B cell (primary cell): ENCODE measurements at places on chromosomes 13 and 19. TPM values are rescaled to one million over a fixed set of nuclear protein-coding genes. Genes with fewer than 3 reads are reported as not detected.

Gene PRR12
- total RNA-seq = 70.7 and 72.3 TPM in 2 replicates

Gene FGF9
- total RNA-seq = 2.5 and 3.0 TPM in 2 replicates

Gene KIR2DL1
- total RNA-seq = not detected in 2 replicates

Gene MATK
- 1.3 and 2.4 TPM in 2 replicates for total RNA-seq

Gene ODAD3
- total RNA-seq = 0.27 and 0.62 TPM in 2 replicates

Gene NAPSA
- 3.5 and 4.7 TPM in 2 replicates for total RNA-seq

Gene UHRF1
- total RNA-seq = 0.29 and 0.32 TPM in 2 replicates

Gene FSD1
- 2.8 and 3.4 TPM in 2 replicates for total RNA-seq

- DNase-seq = no peak
These were observed 74.0 kb downstream of the DHRS12 start for GRCh38 chr13:51729866-51730553.

DNA sequence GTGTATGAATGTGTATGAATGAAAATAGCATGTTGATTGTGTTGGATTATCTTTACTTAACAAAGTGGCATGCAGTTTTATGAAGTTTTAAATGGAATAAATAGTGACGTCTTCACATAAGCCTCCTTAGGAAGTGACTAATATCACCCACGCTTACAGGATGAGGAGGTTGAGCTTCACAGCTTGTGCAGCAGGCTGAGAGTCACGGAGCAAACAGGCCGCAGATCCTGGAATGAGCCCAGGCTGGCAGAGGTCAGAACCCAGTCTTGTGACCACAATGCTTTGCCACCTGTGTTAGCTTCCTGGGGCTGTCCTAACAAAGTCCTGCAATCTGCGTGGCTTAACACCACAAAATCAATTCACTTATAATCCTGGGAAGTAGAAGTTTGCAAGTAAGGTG, 20.8 kb downstream of the LAIR2 start:
- no peak for DNase-seq

GRCh38 chr13:33281951-33282595, 3.5 kb downstream of the STARD13 start:
- no peak for DNase-seq

GRCh38 chr13:27730191-27730590, 62.1 kb upstream of the GSX1 start:
- DNase-seq = no peak

GRCh38 chr13:27595055-27595811, 25.1 kb downstream of the LNX2 start:
- peak; percentile 37 for DNase-seq

DNA sequence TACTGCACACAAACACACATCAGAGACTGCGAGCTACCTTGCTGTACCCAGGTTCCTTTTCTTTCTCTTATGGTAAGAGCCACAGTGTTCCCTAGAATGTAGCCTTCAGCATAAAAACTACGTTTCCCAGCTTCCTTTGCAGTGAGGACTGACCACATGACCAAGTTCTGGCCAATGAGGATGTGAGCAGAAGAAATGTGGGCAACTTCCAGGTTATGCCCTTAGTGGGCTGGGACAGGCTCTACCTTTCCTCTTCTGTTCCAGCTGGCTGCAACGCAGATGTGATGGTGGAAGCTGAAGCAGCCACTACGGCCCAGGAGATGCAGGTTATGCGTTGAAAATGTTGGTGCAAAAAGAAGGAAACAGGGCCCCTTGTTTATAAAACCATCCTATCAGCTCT, 27.5 kb downstream of the VRK3 start:
- peak; percentile 40 for DNase-seq

DNA sequence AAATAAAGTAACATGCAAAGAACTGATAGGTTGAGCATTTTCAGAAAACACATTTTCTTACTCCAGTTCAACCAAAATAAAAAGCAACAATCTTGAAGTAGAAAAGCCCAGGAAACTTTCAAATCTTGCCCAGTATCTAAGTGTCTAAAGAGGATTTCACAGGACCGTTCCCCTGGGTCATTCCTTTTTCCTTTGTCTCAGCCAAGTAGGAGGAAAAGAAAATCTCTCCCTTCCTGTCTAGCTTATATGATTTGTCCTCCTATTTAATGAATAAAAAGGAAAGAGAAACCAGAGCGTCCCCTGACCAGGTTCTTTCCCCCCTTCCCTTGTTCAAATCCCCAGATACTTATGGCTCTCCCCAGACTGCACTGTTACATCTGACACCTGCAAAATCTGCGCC, 248.0 kb downstream of the KCTD12 start:
- DNase-seq = no peak

GRCh38 chr13:43629691-43630480, 156.9 kb downstream of the ENOX1 start:
- DNase-seq = no peak

DNA sequence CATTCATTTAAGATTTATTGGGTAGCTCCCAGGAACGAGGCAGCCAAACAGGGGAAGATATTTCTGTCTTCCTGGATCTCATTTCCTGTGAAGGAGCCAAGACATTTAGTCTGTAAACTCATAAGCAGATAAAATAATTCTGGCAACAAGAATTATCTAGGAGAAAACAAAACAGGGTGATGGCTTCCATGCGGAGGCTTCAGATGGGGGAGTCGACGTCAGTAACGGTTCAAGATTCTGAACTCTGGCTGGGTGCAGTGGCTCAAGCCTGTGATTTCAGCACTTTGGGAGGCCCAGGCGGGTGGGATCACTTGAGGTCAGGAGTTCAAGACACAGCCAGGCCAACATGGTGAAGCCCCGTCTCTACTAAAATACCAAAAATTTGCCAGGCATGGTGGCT, 1.3 kb downstream of the GNA15 start:
- DNase-seq = no peak

- no peak for DNase-seq
These were observed 1.1 kb upstream of the MAST1 start for GRCh38 chr19:12837225-12837624.

- DNase-seq = no peak
These were observed 216.4 kb downstream of the PCDH9 start for GRCh38 chr13:67013709-67014108.

- DNase-seq = peak; percentile 57
These were observed 4.9 kb upstream of the ERCC1 start for GRCh38 chr19:45428384-45429231.

DNA sequence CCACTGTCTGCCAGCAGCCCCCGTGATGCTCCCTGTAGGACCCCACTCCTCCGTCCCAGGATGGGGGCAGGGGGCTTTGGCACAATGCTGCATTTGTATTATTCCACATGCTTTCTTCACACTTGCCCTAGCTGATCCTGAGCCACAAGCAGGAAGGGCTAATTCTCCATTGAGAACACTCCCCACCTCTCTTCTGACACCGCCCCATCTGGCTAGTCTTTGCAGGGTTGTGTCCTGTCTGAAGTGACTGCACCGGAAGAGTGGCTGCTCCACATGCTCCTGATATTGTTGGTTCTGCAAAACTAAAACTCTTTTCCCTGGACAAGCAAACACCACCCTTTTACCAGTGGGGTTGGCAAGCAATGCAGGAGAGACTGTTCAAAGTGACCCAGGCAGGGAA, 18.0 kb downstream of the ZNF574 start:
- DNase-seq = no peak

DNA sequence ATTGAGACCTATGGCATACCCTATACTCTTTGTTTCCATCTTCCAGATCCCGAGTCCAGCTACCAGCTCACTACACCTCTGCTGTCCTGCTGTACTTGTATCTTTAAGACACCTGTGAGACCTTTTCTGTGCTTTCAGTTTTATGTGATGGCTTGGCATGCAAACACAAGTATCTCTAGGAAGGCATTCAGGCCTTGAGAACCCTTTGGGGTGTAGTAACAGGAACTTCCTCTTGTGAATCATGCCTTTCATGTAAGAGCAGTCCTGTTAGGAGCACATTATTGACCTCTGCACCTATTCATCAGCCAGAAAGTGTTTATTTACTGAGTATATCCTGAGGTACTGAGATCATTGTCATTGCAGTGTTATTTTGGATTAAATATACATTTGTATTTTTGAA, 87.0 kb upstream of the HTR2A start:
- DNase-seq = peak; percentile 69

GRCh38 chr13:51844862-51845573, at the start of gene TMEM272:
Gene TMEM272 (minus strand): TSS chr13:51845177. CDS start chr13:51838530, 6,647 bp downstream.
- DNase-seq = peak; percentile 56

DNA sequence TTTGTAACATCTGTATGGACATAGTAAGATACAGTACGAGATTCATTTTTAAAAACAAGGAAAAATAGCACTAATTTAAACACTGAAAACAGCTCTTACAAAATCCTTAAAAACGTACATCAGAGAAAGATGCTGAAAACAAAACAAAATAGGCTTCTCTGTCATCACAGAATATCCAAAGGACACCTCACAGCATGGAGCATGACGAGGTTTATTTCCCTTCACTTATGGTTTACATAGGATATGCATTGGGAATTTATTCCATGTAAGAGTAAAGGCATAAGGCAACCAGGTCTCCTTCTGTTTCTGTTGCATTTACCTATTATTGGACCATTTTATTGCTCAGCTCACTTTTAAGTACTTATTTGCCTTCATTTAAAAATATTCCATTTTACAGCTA, 3.0 kb downstream of the KCTD12 start:
- no peak for DNase-seq

GRCh38 chr19:48533770-48534169, 18.2 kb upstream of the SULT2B1 start:
- DNase-seq = no peak
